ENCODE measurements at places on chromosomes 2 and 18.
A peak's percentile ranks its signal among the peaks of the same experiment; 100 is the strongest.

- DNase-seq, result no peak
These were observed 103.5 kb upstream of the TRIB2 start for GRCh38 chr2:12613137-12613835.

DNA sequence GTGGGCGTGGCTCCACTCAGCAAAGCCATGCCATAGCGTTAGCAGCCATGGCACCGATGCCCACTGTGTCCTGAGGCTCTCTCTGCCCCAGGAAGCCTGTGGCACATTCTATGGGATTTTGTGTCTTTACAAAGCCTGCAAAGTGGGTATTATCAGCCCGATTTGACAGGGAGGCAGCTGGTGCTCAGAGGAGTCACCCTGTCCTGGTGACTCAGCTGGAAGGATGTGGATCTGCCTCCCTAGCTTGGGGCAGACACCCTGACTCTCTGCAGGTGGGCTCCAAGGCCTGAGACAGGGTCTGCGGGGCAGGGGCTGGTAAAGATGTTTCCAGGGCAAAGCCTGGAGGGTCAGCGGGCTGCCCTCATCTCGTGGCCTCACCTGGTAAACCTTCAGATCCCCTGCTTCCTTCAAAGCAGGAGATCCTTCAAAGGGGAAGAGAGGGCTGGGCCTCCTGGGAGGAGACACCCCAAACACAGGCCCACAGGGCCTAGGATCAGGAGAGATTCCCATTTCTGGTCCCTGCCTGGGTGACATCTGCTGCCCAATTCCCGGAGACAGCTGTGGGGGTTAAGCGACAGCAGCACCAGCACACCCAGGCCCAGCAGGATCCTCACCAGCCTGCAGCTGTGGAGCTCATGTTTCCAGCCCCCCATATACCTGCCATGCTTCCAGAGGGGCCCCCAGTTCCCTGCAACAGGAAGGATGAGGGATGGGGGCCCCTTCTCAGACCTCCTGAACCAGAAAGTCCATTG is 3.0 kb upstream of the ASB1 start:
- no peak for DNase-seq

DNA sequence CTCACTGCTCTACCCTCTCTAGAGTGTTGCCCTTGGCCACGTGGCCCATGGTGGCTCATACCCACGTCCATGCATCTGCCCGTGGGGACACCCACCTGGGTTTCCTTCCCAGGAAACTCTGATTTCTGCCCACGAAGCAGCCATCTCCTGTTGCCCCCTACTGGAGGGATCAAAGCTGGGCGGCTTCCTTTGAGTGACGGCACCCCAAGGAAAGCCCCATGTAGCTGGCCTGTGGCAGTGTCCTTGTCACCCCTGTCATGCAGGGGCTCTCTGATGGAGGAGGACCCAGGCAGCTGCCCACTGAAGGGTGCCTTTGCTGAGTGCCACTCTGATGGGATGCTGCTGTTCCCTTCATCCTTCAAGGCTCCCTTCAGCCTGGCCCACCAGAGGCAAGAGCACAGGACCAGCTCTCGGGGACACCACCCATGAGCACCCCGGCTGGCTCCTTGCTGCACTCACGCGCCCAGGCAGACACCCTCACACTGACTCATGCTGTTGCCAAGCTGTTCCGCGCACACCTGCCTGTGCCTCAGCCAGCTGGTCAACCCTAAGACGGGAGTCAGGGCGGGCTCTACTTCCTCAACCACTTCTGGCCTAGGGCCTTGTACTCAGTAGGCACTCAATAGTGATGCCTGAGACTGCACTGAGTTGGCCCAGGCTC is 101.1 kb downstream of the CTIF start:
- DNase-seq, result no peak

DNA sequence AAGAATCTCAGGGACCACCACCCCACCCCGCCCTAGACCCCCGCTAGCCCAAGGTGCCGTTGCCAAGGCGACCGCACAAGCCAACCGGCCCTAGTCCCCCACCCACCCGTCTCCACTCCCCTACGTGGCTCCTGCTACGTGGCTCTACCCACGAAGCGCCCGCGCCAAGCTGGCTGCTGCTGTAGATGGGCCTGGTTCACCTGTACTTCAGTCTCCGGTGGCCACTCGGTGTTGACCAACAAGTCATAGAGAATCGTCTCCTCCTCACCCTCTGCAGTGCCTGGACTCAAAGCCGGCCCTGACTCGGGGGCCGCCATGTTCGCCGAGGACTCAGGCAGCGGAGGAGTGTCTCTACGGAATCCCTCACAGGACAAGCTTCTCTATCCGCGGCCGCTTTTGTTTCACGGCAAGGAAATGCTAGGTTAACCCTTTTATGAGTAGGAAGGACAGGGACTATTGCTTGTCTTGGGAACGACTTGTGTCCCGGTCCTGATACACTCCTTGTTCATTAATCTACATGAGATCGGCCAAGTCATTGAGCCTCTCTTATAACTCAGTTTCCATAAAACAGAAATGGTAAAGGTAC is at the start of gene NBAS:
NBAS (minus strand) TSS at position 347 of the 586 bp plus-strand sequence; CDS start at position 317, 30 bp downstream.
- peak; percentile 75 for DNase-seq

GRCh38 chr2:42969231-42970150 is 177.1 kb upstream of the HAAO start:
- DNase-seq, result no peak

GRCh38 chr2:119435081-119435952 is 3.7 kb downstream of the TMEM37 start:
- no peak for DNase-seq

DNA sequence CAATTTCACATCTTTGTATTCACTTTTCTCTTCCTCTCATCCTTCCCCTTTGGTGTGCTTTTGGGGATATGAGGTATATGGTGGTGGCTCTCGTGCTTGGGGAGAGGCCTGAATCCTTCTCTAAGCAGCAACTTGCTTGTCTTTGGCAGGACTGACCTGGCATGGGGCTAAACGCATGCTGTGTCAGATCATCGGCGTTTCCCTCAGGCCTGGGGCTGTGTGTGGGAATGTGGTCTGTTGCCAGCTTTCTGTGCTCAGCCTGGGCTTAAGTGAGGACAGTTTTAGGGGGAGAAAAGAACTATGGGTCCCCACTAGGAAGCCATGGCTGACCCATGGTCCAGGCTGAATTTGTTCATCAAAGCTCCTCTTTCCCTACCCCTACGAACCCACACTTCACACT is 60.7 kb downstream of the TET3 start:
- no peak for DNase-seq

All from HFF-Myc (cell line).